ENCODE measurements at places on chromosomes 5 and 9. TPM values are rescaled to one million over a fixed set of nuclear protein-coding genes. Genes with fewer than 3 reads are reported as not detected.
A peak's percentile ranks its signal among the peaks of the same experiment; 100 is the strongest.

DNA sequence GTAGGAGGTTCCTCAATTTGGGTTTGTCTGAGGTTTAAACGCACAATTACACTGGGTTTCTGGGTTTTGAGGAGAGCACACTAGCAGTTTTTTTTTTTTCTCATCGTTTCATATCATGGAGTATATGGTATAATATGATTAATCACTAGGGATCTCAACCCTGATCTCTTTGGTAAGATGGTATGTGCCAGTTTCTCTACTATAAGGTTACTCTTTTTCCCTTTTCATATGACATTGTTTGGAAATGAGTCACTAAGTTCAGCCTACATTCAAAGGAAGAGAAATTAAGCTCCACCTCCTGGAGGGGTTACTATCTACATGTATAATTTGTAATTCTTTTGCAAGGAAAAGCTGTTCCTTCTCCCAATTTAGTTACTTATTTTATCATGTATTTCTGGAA is 35.2 kb downstream of the MTRR start:
- no peak for DNase-seq

DNA sequence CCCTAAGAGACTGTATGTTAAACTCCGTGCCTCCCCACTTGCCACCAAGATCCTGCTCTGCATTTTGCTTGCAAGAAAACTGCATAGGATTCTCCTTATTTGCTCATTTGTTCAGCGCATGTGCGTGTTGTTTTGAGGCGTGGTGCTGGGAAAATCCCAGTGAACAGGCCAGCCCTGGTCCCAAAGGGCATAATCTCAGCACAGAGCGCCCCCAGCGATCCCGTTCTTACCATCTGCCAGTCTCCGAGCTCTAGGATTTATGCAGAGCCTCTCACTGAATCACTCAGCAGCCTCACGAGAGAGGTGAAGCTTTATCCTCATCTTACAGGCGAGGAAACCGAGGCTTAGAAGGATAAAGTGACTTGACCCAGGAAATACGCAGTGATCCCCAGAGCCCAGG is 11.5 kb downstream of the PRRX2 start:
- no peak for DNase-seq

TAL2 gene
- not detected for total RNA-seq

RALGPS1 gene
- total RNA-seq: 9.8 TPM

DNA sequence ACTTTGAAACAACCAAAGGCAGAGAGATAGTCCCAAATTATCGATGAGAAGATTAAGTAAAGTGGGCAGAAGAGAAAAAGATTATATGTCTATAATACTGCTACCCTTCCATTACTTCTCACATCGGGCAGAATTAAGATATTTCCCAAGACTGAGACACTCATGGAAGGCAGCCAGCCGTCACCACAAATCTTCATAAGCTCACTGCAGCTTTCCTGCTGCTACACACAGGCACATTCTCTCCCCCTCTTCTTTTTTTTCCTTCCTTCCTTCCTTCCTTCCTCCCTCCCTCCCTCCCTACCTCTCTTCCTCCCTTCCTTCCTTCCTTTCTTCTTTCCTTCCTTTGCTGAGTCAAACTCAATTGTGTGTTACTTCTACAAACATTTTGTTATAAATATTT is 58.7 kb upstream of the SPATA31C2 start:
- peak; percentile 43 for DNase-seq

- DNase-seq: no peak
Measured at GRCh38 chr9:108056084-108056804, 566.7 kb upstream of the KLF4 start.

DNA sequence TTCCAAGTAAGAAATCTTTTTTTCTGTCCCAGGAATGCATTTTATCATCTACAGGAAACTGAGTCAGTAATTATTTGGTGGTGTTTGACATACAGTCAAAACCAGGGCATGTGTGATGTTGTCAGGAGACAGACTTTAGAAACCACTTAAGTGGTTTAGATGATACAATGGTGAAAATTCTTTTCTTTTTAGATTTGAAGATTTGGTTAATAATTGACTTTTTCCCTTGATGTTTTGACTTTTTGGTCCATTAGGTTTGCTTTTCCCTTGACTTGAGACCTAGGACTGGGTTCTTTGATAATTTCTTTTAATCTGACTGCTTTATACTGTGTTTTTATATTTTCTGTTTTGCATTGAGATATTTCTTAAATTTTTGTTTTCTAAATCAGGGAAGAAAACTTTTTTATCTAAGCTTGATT is 85.2 kb downstream of the RASGRF2 start:
- DNase-seq: no peak

BTNL3 gene
- total RNA-seq: not detected

RGS14 gene
- 11.1 TPM for total RNA-seq

DNA sequence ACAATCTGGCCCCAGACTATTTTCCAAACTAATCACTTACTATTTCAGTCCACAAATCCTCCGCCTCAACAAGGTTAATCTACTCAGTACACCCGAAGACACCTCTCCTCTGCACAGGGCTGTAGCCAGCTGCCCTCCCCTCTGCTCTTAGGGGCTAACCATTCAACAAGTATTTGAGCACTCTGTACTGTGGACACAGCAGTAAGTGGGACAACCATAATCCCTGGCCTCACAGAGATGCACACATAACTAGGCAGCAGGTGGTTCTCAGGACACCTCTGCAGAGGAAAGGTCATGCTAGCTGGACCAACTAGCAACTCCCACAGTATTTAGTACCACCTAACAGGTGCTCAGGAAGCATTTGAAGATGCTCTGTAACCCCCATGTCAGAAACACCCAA is 5.5 kb downstream of the CAMSAP1 start:
- DNase-seq: no peak

CD14 gene
- 81.0 TPM for total RNA-seq

TERT gene
- not detected for total RNA-seq

DNA sequence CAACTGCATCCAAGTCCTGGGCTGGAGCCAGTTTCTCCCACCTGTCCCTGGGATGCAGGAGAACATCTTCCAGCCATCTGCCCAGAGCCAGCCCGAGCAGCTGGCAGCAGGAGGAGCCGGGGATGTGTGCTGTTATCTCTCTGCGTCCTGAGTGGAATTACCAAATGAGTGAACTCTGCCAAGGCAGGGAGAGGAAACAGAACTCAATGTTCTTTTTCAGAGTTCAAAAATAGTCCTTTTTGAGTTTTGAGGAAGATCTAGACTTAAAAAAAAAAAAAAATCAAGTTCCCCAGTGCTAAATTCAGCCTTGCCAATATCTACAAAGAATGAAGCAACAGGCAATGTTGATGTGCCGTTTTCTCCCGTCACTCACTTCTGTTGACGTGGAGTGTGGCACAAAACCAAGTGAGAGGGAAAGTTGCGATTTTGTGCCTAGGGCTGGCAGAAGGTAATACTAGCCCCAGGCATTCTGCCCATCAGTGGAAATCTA is 56.2 kb downstream of the TMOD1 start:
- peak; percentile 97 for DNase-seq

NRG2 gene
- total RNA-seq: 5.1 TPM

DNA sequence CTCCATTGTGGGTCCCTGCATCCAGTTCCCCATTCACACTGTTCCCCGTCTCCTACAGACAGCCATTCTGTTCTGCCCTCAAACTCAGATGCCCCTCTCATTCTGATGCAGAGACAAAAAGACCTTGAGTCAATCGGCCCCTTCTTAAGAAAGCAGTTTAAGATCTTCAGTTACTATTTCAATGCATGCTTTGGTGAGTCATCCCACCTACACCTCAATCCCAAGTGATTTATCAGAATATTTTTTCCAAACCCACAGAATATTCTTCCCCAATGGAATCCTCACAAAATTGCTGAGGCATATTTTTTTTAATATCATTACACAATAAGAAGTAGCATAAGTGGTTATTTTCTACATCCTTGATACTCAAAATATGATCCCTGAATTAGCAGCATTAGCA is 92.4 kb upstream of the SLC1A1 start:
- no peak for DNase-seq

DNA sequence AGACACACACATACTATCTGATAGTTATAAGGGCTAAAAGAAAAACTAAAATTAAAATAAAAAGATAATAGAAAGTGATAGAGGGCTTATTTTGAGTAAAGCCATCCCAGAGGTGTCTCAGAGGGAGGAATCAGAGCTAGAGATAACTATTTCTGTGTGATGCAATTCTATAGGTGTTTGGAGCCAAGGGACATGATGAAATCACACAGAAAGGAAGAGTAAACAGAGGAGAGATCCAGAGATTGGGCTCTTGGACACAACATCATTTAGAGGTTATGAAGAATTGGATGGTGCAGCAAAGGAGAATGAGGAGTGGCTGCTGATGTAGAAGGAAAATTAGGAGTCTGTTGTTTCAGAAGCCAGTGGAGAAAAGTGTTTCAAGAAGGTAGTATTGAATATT is 393.5 kb downstream of the DIRAS2 start:
- DNase-seq: no peak

- no peak for DNase-seq
Measured at GRCh38 chr5:66072031-66072430, 72.1 kb upstream of the SREK1 start.

BTNL9 gene
- total RNA-seq: 54.9 TPM

DNA sequence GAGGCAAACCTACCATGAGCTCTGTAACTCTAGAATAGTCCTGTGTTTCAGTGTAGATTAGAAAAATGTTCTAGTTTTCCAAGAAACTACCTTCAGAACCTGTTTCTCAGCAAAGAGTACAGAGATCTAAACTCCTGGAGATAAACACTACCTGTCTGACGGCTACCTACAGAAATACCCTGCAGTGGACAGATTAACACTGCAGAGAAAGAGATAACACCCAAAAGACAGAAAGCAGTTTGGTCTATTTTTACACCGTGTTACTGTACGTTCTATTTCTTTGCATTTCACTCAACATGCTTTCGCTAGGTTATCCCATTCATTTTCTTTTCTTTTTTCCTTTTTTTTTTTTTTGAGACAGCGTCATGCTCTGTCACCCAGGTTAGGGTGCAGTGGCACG is 11.6 kb downstream of the SCAI start:
- no peak for DNase-seq
